ENCODE measurements at places on chromosomes 11 and 22.

- no peak for DNase-seq
Measured at GRCh38 chr11:15045891-15046290, 27.5 kb upstream of the CALCB start.

- no peak for DNase-seq
Measured at GRCh38 chr11:119339589-119340334, 921 bp downstream of the C1QTNF5 start.

DNA sequence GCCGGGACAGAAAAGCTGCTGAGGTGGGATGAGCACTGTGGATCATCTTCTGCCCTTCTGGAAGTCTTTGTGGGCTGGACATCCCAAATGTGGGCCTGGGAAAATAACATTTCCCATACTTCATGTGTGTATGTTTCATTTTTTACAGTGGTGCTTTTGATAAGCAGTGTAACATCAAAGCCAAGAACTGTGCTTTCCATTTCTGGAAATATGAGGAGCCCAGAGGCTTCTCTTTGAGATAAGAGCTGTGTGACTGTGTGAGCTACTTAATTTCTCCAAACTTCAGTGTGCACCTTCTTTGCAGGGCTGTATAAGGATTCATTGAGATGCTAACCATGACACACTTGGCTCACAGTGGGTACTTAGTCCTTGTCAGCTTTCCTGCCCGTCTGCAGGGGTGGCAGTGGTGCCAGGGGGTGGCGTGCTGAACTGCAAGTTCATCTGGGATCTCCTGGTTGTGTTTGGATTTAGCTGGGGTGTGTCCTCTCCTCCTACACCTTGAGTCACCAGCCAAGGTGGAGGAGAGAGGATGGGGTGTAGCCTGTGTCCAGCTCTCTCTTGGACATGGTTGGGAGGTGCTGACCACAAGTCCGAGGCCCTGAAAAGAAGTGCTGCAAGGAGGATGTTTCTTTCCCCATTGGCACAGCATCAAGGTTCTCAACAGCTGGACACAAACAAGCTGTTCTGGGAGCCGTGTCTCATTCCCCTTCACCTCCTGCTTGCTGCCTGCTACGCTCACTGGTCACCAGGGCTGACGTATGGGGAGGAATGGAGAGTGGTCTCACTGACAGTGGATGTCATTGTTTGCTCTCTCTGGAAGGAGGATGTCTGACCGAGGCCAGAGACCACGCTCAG is 139.4 kb downstream of the TEAD1 start:
- DNase-seq: no peak

DNA sequence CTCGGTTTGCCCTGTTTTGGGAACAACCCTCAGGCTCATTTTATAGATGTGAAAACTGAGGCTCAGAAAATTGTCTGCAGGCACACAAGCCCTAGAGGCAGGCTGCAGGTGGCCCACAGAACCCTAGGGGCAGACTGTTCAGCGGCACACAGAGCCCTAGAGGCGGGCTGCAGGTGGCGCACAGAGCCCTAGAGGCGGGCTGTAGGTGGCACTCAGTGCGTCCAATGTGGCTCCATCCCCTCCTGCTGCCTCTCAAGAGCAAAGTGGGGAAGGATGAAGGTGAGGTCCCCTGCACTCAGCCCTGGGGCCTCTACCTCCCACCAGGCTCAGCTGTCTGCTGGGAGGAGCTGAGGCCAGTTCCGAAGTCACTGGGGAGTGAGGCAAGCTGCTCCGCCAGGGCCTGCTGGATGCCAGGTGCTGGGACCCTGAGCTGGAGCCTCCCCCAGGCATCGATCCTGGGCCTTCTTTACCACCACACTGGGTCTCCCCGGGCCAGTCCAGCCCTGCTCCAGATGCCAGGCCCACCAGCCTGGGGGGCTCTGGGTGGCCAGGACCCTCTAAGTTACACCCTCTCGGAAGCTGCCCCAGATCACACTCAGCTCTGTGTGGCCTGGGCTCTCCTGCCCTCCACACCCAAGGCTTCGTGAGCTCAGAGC is 2.3 kb downstream of the ACY3 start:
- DNase-seq: no peak

- DNase-seq: no peak
Measured at GRCh38 chr11:41320653-41321052, 138.8 kb downstream of the LRRC4C start.

Data from NCI-H2081 (cell line).